Suprapubic skin (tissue), 4 donors: ENCODE measurements at places on chromosomes 2 and 18.

DNA sequence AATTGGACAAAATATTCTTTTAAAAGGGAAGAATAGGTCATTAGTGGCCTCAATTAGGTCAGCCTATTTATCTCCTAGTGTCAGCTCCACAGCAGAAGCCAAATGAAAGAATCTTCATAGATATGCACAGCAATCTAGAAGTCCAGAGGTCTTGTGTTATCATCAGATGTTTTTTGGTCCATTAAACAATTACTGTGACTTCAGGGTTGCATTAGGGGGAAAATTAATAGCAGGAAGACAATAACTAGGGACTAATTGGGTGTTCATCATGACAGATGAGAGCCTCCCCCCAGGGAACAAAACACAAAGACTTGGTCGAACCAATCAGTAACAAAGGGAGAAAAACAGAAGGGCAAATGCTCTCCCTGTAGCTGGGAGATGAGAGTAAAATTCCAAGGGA, 264.7 kb downstream of the PTH2R start:
- no peak for DNase-seq

- no peak for DNase-seq
Observed at GRCh38 chr2:163779970-163780597, 44.3 kb upstream of the FIGN start.

DNA sequence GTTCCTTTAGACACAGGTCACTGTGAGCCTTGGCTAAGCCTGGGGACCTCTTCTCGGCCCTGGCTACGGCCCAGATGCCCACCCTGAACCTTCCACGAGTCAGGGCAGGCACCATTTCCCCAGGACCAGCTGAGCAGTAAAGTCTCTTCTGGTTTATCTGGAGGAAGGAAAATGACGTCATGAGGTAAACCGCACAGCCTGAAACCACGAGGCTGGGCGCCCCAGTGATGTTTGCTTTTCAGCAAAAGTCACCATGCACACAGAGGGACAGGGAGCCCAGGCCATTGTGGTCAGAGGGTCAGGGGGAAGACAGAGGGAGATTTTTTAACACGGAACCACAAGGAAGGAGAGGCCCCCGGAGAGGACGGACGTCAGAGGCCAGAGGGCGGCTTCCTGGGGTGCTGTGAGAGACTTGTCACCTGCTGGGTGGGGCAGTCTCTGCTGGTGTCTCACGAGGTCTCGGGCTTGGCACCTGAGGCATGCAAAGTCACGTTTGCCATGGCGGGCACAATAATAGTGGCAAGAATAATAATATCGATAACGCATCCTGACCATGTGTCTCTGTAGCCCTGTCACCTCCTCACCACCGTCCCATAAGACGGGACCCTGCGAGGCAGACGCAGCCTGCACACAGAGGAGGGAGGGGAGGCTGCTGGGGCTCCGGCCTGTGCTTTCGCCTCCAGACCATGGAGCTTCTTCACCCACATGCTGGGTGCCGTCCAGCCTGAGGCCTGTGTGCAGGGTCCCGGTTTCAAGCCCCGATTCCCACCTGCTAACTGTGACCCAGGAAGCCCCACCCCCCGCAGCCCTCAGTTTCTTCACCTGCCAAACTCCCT, 33.2 kb upstream of the FOSL2 start:
- DNase-seq: no peak

DNA sequence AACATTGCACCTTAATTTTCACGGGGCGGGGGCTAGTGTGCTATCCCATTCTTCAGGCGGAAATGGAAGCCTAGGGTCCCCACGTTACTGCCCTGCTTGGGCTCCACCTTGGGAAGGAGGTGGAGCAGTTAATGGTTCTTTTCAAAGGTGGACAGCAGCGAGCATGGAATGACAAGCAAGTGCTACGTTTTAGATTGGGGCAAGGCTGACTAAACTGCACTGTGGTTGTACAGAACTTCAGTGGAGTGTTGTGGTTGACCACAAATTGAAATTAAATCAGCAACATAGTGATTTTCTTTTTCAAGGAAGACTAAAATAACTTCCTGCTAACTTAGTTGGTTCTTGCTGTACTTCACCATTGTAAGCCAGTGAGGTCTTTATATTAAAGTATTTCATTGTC, 47.0 kb downstream of the CHRNA1 start:
- DNase-seq: no peak

- no peak for DNase-seq
Observed at GRCh38 chr2:37625156-37625555, 46.3 kb downstream of the CDC42EP3 start.

- no peak for DNase-seq
Observed at GRCh38 chr2:188235364-188235763, 56.3 kb upstream of the GULP1 start.
